ENCODE measurements at places on chromosomes 3 and 15.

DNA sequence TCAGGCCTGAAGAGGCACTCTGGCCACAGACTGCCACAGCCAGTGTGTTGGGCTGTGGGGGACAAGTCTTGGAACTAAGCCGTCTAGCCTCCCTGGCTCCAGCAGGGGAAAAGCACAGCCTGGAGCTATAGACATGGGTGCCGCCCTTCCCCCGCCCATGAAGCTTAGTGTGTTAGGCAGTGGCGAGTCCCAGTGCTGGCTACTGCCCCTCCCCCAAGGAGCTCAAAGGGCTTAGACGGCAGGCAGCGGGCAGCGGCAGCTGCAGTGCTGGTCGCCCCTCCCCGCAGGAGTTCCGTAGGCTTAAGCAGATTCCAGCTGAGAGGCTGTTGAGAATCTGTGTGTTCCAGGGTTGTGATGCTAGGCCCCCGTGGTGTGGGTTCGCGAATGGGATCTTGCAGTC is 135.8 kb upstream of the RORA start:
- no peak for DNase-seq

GRCh38 chr3:4512895-4513616 is 19.9 kb downstream of the ITPR1 start:
- no peak for DNase-seq

- DNase-seq, result no peak
These were observed 15.8 kb downstream of the SLC12A1 start for GRCh38 chr15:48221885-48222284.

- DNase-seq, result no peak
These were observed 19.3 kb downstream of the IGF1R start for GRCh38 chr15:98667521-98668179.

DNA sequence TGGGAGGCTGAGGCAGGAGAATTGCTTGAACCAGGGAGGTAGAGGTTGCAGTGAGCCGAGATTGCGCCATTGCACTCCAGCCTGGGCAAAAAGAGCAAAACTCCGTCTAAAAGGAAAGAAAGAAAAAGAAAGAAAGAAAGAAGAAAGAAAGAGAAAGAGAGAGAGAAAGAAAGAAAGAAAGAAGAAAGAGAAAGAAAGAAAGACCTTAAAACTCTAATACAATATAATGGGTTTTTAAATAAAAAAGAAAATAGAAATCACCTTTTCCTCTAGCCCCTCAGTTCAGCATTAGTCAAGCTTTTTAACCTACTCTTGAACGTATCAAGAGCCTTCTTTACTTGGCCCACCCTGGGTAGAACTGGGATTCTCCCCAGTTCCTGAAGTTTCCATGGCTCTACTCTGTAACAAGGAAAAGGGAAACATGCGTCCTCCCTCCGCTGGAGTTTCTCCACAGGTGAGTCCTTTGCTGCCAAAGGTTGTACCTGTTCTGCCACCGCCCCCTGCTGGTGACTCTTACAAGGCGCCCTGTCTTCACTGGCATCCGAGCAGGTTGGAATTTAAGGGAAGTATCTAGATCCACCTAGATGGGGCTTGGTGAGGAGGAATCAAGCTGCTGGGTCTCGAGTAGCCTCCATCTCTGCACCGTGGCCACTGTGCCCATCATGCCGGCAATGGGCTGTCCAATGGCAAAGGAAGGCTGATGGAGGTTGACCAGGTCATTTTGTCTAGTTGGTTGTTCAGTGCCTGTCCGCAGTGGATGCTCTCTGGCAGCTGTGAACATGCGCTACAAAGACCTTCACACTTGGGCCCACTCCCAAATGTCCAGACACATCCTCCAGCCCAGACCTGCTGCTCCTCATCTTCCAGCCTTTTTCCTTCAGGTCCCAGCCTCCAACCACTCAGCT is 20.6 kb upstream of the EPHB3 start:
- no peak for DNase-seq

DNA sequence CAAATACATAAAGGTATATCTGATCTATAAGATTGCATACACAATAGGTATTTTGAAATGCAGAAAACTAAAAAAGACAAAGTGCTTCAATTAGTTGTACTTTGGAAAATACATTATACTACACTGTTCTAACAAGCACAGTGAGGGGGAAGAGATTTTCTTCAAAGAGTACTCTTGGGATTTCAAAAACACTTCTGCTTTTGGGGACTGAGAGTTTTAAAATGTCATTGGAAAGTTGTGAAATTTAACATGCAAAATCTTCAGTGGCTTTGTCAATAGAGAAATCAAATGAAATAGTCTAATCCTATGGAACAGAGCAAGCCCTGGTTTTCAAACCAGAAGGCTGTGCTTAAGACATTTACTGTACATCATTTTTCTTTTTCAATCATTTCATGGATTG is 322.2 kb upstream of the SEMA6D start:
- DNase-seq, result no peak

DNA sequence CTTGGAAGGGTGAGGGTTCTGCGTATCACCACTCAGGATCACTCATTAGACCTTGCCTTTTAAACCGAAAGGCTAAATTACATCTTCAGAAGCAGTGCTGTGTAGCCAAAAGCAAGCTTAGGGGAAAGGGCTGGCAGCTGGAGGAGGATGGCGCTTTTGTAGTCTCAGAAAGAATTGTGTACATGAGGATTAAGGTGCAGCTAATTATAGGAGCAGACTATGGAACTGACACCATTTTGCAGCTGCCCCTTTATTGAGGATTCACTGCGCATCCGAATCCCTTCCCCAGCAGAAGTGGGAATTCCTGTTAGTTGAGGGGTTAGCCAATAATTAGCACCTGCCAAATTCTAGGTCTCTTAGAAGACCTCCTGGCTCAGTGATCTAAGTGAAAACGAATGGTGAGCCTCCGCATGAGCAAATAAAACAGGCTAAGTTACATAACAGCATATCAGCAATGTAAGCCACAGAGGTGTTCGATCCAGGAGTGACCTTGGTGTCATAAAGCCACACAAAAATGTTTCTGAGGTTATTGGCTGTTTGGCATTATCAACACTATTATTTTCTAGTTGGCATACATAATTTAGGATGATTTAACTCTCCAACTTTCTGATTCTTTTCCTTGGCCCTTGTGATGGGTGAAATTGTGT is 42.6 kb upstream of the SEMA6D start:
- no peak for DNase-seq
